ENCODE measurements at places on chromosomes 6 and 20. TPM values are rescaled to one million over a fixed set of nuclear protein-coding genes. Genes with fewer than 3 reads are reported as not detected.

DNA sequence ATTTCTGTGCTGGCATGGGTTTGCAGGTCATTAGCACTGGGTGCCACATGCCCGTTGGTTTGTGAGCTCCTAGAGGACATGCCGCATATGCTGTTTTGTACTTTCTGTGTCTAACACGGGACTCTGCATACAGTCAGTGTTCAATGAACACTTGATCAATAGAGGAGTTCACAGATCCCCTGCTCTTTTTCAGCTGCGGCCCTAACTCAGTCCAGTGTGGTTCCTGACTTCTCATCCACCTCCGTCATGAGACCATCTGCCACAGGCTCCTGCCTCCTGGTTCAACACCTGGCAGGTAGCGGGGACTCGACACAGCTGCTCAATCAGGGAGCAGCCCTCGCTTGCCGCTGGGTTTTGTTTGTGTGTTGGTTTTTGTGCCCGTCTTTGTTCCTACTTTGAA is 13.8 kb upstream of the BMP7 start:
- DNase-seq = no peak

DNA sequence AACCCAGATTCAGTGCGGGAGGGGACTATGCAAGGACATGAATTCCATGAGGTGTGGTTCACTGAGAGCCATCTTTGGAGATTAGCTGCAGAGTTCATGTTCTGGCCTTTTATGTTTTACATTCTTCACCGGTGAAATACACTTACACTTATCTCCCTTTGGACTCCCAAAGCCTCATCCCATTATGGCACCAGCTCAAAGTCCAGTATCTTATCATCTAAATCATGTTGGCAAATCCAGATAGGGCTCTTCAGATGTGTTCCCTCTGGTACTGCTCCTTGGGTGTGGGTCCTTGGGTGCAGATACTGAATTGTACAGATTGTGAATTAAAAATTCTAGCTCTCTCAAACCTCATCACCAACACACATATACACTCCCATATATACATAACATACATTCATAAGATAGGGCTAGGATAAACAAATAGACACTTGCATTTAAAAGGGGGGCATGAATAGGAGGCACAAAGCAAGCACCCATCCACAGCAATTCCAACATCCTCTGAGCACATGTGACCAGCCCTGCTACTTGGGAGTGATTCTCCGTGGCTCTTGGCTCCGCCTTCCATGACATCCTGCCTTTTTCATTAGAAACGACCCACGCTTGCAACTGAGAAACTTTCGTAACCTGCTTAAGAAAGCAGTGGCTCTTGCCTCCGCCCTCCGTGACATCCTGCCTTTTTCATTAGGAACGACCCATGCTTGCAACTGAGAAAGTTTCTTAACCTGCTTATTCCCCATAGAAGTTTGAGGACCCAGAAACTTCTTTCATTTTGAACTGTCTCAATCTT is 53.6 kb upstream of the LRRC1 start:
- peak; percentile 44 for DNase-seq

- no peak for DNase-seq
These were observed 33.4 kb downstream of the TRAF3IP2 start for GRCh38 chr6:111572216-111572706.

DNA sequence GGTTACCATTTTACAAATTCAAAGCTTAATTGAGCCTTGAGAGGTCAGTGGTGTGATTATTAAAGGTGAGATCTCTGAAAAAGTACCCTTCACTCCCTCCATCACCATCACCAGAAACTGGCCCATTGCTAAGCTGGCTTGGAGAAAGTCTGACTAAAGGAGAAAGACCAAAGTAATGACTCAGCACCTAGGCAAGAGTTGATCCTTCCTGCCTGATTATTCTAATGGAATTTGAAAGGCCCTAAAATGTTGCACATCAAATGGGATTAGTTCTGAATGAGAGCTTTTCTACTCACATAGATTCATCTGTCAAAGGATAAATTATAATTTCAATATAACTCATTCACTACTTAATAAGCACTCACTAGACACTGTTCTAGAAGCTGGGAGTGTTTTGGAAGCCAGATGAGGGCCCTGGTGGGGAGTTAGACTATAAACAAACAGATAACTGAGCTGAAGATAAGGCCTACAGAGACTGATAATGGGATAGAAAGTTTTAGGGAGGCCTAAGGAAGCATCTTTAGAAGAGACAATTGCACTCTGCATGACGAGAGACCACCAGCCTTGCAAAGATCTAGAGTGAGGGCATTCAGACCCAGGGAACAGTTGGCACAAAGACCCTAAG is 366.7 kb downstream of the SYNE1 start:
- DNase-seq = no peak

- no peak for DNase-seq
These were observed 297.7 kb upstream of the SASH1 start for GRCh38 chr6:148044921-148045320.

The SEMG1 gene
- 2.0 TPM for total RNA-seq

The BPIFB2 gene
- not detected for total RNA-seq

The ID1 gene
- 355 TPM for total RNA-seq

The SCRT2 gene
- not detected for total RNA-seq

GRCh38 chr6:66538551-66539135 is 831.6 kb upstream of the EYS start:
- DNase-seq = no peak

DNA sequence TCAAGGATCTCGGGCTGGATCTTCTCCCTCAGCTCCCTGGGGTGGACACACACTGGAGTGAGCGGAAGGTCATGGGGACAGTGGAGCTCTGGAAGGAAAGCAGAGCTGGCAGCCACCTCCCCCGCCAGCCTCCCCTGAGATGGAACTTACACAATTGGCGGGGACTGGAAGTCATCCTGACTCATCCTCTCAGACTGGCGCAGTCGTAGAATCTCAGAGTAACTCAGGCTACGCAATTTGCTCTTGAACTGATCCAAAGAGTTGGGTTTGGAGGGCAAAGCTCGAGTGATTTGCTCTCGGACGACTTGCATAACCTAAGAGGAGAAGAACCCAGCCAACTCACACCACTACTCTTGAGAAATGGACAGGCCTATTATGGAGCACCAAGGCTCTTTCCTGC is 34.8 kb downstream of the ELMO2 start:
- DNase-seq = no peak

DNA sequence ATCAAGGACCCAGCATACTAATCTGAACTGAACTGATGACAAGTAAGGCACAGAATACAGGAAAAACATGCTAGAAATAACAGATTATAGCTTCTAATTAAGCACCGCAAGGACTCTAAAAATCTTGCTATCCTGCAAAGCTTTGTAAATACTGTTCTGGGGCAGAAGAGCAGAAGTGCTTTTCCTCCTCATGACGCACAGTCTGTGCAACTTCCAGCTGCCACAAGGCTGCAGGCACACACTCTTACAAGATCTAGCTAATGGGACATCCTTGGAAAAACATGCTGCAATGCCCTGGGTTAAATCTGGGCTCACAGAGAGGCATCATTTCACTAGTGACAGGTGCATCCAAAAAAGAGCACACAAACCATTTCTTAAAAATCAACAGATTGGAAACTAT is 188.6 kb downstream of the GJA10 start:
- no peak for DNase-seq

The CGA gene
- total RNA-seq = not detected

DNA sequence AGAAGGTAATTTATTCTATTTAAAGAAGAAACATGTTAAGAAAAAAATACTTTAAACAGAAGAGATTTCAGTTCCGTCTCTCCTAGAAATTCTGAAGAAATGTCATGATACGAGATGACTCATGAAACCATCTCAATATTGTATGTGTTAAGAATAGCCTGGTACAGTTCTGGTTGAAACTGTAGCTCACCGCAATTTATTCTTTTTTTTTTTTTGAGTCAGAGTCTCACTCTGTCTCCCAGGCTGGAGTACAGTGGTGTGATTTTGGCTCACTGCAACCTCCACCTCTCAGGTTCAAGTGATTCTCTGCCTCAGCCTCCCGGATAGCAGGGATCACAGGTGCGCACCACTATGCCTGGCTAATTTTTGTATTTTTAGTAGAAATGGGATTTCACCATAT is 103.3 kb downstream of the ARHGAP18 start:
- no peak for DNase-seq

The HDGFL1 gene
- total RNA-seq = not detected

- DNase-seq = peak; percentile 66
These were observed 53.4 kb downstream of the TRAF3IP2 start for GRCh38 chr6:111552241-111552744.

The GSTA2 gene
- not detected for total RNA-seq

DNA sequence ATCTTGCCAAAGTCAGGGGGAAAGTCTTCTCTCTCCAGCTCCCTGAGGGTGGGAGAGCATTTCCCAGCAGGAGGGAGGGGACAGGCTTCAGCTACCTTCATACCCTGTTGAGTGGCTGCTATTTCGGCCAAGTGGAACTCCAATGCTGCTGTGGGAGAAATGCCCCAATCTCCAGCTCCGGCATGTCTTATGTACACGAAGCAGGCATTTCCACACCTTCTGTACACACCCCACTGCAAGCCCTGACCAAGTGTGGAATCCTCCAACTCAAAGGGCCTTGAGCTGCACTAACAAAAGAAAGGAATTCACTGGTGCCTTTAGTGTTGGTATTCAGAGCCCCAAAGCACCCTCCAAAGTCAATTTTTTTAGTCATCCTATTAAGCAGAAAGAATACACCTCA is 313.6 kb upstream of the NT5E start:
- no peak for DNase-seq

DNA sequence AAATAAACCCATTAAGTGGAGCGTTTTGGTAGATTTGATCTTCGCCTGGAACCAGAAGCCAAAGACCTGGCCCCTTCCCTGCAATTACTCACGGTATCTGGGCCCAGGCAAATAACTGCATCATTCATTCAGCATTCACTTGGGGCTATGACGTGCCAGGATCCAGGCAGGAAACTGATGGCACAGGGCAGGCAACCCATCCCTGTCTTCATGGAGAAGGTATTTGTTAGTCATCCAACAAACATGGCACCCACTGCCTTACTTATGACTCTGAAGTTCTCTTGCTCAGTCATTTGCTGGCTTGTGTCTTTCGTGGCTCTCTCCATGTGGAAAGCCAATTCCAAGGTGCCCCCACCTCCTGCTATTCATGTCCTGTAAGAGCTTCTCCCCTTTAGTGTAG is 232.4 kb downstream of the BMP7 start:
- DNase-seq = no peak

GRCh38 chr6:3310051-3310448 is 51.3 kb downstream of the PSMG4 start:
- no peak for DNase-seq

GRCh38 chr6:38136547-38136946 is 317.0 kb downstream of the ZFAND3 start:
- no peak for DNase-seq

DNA sequence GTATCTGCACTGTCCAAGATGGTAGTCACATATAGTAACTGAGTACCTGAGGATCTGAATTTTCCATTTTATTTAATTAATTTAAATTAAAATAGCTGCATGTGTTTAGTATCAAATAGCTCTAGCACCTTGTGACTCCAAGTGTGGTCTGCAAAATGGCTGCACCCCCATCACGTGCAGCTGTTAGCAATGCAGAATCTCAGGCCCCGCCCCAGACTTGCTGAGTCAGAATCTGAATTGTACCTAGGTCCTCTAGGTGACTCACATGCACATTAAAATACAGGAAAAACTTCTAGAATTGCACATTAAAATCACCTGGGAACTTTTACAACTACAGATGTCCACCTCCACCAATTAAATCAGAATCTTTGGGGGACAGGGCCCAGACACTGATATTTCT is 19.2 kb upstream of the FAM83C start:
- peak; percentile 49 for DNase-seq

DNA sequence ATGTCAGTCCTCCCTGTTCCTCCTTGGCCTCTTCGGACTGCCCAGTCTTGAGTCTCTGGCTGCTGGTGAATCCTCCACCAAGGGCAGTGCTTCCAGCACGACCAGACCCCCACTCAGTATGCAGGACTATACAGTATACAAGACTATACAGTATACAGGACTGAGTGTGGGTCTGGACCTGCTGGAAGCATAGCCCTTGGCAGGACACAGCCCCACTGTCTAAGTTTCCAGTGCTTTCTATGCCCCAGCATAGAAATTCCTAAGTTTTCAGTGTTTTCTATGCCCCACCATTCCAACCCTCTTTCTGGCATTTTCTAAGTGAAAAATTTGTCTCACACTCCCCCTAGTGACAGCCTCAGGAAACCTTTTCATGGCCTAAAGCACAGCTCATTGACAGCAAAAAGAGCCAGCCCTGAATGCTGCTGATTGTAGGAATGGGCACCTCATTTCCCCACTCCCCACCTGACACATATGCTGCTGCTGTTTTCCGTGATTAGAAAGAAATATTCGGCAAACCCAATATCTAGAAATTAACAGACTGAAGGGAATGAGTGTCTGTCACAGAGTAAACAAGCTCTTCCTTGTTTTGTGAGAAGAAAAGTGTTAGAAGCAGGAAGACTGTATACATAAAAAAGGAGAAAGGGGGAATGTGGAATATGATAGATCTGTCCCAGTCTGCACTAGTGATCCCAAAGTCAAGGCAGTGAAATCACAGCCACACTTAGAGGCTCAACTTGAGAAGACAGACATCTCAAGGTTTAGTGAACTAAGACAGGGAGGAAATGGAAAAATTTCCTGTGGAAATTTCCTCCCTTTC is 206.9 kb downstream of the IBTK start:
- DNase-seq = peak; percentile 60

GRCh38 chr6:132571774-132572173 is 1.7 kb downstream of the TAAR6 start:
- DNase-seq = no peak

GRCh38 chr6:2244261-2245102 is 923 bp downstream of the GMDS start:
- no peak for DNase-seq

Data from H9 (cell line).